ENCODE measurements at places on chromosomes 4 and X.

GRCh38 chr4:98151145-98151924 lies 8.1 kb upstream of the STPG2 start:
- DNase-seq: no peak

GRCh38 chr4:135927651-135928050 lies 1604.6 kb downstream of the PCDH18 start:
- DNase-seq: no peak

GRCh38 chr4:93760284-93760683 lies 68.3 kb upstream of the ATOH1 start:
- DNase-seq: no peak

- no peak for DNase-seq
Observed at GRCh38 chr4:70623323-70623722, 5.2 kb upstream of the ENAM start.

GRCh38 chr4:5705647-5706320 lies 2.6 kb downstream of the EVC2 start:
- DNase-seq: no peak

Measured in CD4-positive, alpha-beta T cell (primary cell).